ENCODE measurements at places on chromosomes 2 and 18.

DNA sequence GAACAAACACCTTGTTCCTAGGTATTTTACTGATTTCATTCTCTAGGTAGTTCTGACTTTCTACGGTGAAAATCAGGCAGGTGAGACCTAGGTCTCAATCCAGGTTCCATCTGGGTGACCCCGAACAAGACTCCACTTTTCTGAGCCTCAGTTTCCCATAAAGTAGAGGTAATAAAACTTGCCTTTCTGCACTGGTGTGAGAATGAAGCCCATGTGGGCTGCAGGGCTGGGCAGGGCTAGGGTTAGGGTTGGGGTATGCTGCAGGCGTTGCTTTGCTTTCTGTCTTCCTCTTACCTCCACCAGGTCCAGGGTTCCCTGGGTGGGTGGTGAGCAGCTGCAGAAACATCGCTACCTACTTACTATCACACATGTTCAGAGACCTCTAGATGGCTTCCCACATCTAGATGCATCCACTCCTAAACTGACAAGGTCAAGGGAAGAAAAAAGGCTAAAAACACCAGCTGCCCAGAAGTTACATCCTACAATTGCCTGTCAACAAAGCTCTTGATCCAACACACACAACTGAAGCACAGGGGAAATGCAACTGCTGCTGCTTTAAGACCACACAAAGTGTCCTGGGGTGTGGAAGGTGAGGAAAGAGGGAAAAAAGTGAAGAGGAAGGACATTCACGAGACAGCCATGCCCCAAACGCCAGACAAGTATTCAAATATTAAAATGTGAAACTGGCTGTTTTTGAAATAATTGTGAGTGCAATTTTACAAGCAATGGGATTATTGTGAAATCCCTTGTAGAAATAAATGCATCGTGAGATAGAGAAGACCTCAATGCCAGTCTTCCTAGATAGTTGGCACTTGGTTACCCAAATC is 23.5 kb downstream of the MBP start:
- no peak for DNase-seq

DNA sequence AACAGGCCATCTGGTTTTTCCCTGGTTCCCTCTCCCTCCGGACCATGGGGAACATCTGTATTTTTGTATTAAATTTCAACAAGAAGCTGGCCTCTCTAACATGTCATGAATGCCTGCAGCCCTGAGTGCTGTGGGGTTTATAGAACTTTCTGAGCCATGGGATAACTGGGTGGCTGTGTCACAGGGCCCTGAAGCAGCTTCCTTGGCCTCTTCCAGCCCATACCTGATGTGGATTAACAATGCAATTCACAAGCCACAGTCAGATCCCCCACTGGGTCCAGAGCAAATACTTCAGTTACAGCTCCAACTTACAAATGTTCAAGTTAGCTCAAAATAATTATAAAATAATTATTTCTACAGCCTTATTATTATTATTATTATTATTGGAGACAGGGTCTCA is 307.8 kb upstream of the CELF4 start:
- no peak for DNase-seq

GRCh38 chr2:104430359-104430740 is 423.6 kb upstream of the POU3F3 start:
- no peak for DNase-seq

GRCh38 chr2:69683170-69683971 is 39.8 kb upstream of the AAK1 start:
- peak; percentile 2 for DNase-seq

DNA sequence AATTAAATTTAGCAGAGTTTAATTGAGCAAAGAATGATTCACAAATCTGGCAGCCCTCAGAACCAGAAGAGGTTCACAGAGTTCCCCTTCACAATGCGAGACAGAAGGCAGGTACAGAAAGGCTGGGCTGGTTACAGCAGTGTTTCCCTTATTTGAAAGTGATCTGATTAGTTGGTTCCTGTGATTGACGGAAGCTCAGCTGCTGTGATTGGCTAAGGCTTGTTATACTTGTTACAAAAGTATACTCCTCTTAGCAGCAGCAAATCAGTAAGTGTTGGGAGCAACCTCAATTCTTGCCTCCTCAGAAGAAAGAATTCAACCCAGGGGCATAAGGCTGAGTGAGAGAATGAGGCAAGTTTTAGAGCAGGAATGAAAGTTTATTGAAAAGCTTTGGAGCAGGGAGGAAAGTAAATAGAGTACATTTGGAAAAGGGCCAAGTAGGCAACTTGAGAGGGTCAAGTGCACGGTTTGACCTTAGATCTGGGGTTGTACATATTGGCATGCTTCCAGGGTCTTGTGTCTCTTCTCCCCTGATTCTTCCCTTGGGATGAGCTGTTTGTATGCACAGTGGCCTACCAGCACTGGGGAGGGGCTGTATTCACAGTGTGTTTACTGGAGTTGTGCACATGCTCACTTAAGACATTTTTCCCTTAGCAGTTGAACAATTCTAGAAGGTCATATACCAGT is 431.8 kb upstream of the RAB12 start:
- DNase-seq = no peak

DNA sequence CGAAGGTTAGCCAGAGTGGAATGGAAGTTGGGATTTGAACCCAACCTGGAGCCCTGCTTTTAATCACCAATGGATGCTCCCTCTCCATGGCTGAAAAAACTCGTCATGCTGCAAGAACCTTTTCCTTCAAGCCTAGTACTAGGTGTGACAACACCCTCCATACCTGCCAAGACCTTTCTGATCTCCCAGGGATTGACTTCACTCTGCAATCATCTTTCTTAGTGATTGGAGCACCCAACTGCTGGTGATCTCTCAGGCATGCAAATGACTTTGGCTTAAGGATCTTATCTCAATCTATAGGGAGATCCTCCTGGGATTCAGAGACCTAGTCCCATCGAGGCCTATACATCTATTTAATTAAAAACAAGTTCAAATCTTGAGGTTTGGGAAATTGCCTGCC is 23.5 kb upstream of the ITGB6 start:
- no peak for DNase-seq

DNA sequence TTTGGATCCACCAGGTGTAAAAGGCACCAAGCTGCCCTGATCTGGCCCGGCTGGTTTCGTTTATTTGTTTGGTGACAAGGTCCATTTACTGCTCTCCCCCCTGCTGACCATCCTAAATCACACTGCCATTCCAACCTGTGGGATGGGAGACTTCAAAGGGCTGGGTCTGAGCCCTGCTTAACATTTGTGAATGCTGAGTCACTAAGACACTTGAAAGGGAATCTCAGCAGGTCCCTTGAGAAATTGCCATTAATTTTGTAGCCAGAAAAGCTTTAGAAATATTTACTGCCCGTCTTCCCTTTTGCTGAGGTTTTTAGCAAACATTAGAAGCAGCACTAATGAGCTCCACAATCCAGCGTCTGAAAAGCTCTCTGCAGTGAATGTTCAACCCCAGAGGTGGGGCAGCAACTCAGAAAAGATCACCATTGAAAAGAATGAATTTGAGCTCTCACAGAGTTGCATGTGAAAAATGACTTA is 133.8 kb downstream of the ARL4C start:
- DNase-seq = peak; percentile 68

GRCh38 chr2:108542071-108542470 is 7.8 kb downstream of the LIMS1 start:
- no peak for DNase-seq

- DNase-seq = no peak
Measured at GRCh38 chr2:204748286-204748685, 203.0 kb downstream of the PARD3B start.

GRCh38 chr18:78992041-78993011 is 12.7 kb downstream of the SALL3 start:
- no peak for DNase-seq

- DNase-seq = no peak
Measured at GRCh38 chr18:43876286-43876685, 599.0 kb upstream of the SYT4 start.
